ENCODE measurements at places on chromosomes 2 and 18.

GRCh38 chr2:197145471-197146056 lies 165.0 kb downstream of the ANKRD44 start:
- DNase-seq: no peak

GRCh38 chr2:239378021-239378917 lies 22.6 kb downstream of the HDAC4 start:
- no peak for DNase-seq

DNA sequence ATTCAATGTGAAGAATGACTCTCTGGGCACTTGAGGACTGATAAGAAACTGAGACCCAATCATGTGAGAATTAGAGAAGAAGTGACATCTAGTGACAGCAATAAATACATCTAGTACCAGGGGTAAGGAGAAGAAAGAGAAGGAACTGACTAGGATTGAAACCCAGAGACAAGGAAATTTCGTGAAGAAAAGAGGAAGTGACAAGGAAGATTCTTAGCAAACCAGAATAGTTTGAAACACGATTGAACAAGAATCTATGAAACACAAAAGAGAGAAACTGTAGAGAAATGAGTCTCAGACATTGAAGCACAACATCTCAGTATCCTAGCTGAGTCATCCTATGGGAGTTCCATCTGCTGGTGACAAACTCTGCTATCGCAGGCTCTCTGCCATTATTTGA lies 571.9 kb upstream of the PKDCC start:
- no peak for DNase-seq

GRCh38 chr2:217953011-217953481 lies 49.7 kb downstream of the TNS1 start:
- DNase-seq: no peak

GRCh38 chr2:26942543-26943295 lies 27.7 kb upstream of the MAPRE3 start:
- DNase-seq: peak; percentile 37

- DNase-seq: no peak
Observed at GRCh38 chr2:195322324-195322723, 334.7 kb upstream of the SLC39A10 start.

- DNase-seq: no peak
Observed at GRCh38 chr2:240258685-240259084, 118.2 kb upstream of the OTOS start.

DNA sequence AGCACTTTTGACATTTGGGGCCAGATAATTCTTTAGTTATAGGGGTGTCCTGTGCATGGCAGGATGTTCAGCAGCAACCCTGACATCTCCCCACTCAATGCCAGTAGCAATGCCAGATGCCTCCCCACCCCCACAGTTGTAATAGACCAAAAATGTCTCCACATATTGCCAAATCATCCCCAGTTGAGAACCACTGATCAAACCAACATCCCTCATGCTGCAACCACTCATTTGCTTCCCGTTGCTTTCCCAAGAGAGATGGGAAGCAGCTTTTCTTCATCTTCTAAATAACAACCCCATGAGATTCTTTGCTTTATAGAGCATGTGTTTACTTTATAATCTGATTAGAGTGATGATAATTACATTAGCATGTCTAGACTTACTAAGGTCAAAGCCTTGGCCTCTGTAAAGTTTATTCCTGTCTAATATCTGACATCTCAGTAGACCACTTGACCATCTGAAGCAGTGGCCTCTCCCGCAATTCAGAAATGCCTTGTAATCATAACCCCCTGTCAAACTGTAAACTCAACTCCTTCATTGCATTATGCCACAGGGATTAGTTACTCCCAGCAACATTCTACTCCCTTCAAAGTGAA lies 28.7 kb upstream of the C1D start:
- DNase-seq: no peak

GRCh38 chr2:71348302-71348701 lies 16.7 kb downstream of the ZNF638 start:
- no peak for DNase-seq

DNA sequence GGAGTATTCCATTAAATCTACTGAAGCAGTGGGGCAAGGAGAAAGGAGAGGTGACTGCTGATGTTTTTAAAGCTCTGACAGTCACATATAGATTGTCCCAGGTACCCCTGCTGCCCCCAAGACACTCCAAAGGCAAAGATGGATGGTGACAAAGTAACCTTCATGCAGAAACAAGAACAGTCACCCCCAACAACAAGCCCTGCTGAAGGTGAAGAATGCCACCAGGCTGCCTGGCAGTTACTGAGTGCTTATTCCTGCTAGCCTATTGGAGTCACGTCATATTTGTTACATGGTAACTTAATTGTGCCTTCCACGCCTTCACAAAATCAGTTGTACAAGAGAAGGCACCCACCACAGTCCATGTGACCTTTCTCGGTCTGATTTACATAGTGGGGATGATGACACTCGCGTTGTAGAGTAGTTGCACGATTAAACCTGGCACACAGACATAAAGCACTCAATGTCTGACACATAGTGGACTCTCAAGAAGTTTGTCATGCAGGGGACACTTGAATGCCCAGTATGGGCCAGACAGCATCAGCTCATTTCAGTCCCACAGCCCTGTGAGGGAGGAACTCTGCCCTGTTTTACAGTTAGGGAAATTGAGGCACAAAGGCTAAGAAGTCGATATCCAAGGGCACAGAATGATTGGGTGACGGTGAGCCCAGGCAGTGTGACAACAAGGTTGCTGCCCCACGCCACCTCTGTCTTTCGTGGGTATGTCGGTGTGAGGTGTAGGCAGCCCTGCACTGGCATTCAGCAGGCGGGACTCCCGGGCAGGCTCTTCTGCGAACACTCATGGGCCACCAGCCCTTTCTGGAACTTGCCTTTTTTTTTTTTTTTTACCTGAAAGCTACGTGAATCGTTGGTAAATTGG lies 62.7 kb downstream of the ZCCHC2 start:
- DNase-seq: peak; percentile 40

DNA sequence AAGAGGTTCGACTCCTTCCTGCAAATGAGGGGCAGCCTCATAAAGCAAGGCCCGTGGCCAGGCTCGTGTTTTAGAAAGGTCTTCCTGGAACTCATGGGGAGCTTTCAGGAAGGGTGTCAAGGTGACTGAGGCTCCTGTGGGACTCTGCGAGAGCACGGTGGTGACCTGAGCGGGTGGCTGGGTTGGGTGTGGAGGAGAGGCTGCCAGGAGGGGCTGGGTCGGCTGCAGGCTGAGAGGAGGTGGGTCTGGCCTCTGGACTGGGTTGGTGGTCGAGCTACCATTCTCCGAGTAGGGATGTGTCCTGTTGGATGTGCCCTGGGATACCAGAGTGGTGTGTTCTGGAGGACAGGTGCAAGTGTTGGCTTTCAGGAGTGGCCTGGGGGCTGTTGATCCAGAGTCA lies 86.4 kb downstream of the DGKD start:
- no peak for DNase-seq

GRCh38 chr18:74930616-74931015 lies 278.3 kb downstream of the PTGR3 start:
- DNase-seq: no peak
